ENCODE measurements at places on chromosomes 2 and 18. TPM values are rescaled to one million over a fixed set of nuclear protein-coding genes. Genes with fewer than 3 reads are reported as not detected.

FEV gene
- not detected for total RNA-seq

AP1S3 gene
- total RNA-seq: 9.6 TPM

BOLL gene
- not detected for total RNA-seq

CPLX4 gene
- not detected for total RNA-seq

RNU2-63P gene
- total RNA-seq: not detected

MARCO gene
- not detected for total RNA-seq

EHBP1 gene
- 29.0 TPM for total RNA-seq

ZSCAN30 gene
- total RNA-seq: 17.0 TPM

CACNB4 gene
- 0.15 TPM for total RNA-seq

IRS1 gene
- total RNA-seq: 3.5 TPM

TNFAIP6 gene
- 89.5 TPM for total RNA-seq

ANO7 gene
- total RNA-seq: 0.12 TPM

MXD1 gene
- total RNA-seq: 6.1 TPM

POTEC gene
- total RNA-seq: not detected

COPS7B gene
- 11.7 TPM for total RNA-seq

CCDC178 gene
- total RNA-seq: not detected

POTEF gene
- not detected for total RNA-seq

ITGA4 gene
- 63.1 TPM for total RNA-seq

SP110 gene
- total RNA-seq: 6.7 TPM

ANKRD36B gene
- 17.8 TPM for total RNA-seq

ATP5F1A gene
- total RNA-seq: 847 TPM

LAMA1 gene
- total RNA-seq: 82.3 TPM

FAM124B gene
- 0.12 TPM for total RNA-seq

PSTPIP2 gene
- 2.1 TPM for total RNA-seq

Measured in smooth muscle cell of the coronary artery (primary cell).